ENCODE measurements at places on chromosomes 12 and 14.
A peak's percentile ranks its signal among the peaks of the same experiment; 100 is the strongest.

- no peak for ATAC-seq
- no peak overlapping the region for H3K27ac ChIP-seq
- no peak overlapping the region for H3K4me3 ChIP-seq
- no peaks in the 10 kb centered on the region for H3K4me1 ChIP-seq
Measured at GRCh38 chr14:52844262-52845060, 53.1 kb upstream of the GNPNAT1 start.

DNA sequence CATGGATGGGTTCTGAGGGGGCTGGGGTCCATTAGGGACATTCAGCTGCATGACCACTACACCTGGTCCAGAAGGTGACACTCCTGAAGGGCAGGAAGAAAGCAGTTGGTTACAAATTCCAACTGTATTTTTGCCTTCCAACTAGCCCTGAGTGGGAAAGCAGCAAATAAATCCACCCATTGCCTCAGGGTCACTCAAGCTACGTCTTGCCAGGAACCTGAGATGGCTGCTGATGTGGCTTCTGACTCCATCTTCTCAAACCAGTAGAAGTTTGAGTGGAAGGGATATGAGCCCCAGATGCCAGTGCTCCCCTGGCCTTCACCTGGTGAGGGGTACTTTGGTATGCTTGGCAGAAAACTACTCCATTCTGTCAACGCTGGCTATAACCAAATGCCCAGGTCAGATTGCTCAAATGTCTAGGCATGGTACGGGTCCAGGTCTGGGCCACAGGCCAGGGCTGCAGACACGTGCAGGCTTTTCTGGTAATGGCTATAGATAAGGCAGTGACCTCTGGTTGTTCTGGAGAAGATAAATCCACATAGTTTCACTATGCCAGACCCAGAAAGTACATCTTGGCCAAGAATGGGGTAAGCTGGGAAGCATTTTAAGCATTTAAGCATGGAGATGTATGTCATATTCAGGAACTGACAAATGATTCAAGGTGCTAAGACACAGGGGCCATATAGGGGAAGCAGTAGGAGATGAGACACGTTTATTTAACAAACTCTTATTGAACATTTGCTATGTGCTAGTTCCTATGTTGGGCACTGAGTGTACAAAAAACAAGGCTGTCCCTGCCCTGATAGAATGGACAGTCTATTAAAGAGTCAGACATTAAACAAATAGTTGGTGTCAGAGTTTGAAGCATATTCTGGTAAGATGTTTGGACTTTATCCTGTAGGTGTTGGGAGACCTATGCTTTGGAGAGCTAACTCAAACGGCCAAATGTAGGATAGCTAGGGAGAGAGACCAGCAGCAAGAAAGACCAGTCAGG, 8.3 kb upstream of the STAC3 start:
- no peaks in the 10 kb centered on the region for H3K27me3 ChIP-seq
- H3K27ac ChIP-seq, result no peak overlapping the region
- no peak for ATAC-seq
- no peak overlapping the region for H3K4me3 ChIP-seq
- peaks cover 81% of the 10 kb centered on the region for H3K36me3 ChIP-seq

DNA sequence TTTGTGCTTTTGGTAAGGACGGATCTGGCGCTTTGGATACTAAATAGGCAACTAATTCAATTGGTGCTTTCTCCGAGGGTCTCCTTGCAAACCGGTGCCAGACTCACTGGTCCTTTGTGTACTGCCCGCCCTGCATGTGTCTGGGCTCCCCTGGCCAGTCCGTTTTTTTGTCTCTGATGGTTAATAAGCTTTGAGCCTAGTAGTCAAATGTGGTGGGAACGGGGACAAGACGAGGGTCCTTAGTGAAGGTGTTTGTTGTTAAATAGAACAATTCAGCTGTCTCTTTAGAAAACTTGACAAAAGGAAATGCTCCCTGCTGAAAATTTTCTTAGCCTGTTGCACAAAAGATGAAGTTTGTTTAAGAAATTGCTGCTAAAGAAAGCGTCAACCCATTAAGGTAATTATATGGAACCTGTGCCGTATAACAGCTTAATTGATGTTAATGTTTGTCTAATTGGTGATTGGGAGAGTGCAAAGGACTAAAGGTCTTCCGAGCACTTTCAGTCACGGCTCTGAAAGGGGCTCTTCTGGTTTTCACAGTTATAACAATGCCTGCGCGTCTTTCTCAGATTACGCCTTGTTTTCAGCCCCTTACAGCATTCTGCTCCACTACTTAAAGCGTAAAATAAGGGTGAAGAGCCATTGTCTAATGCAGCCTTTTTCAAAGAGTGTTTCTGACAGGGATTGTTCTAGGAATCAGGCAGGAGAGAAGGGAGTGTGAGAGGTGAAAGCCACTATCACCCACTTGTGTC, 537.4 kb downstream of the PRKD1 start:
- H3K27me3 ChIP-seq, result no peaks in the 10 kb centered on the region
- H3K27ac ChIP-seq, result no peak overlapping the region
- H3K4me1 ChIP-seq, result no peaks in the 10 kb centered on the region
- no peak for ATAC-seq
- H3K36me3 ChIP-seq, result no peaks in the 10 kb centered on the region
- H3K4me3 ChIP-seq, result no peak overlapping the region

GRCh38 chr12:45732936-45733335, 3.4 kb downstream of the ARID2 start:
- peaks cover 64% of the 10 kb centered on the region for H3K36me3 ChIP-seq
- ATAC-seq, result no peak
- H3K4me1 ChIP-seq, result peaks cover 11% of the 10 kb centered on the region
- H3K27me3 ChIP-seq, result no peaks in the 10 kb centered on the region
- H3K4me3 ChIP-seq, result peak overlapping the region; percentile 84

GRCh38 chr12:121894633-121895032, 6.0 kb downstream of the PSMD9 start:
- H3K36me3 ChIP-seq, result peaks cover 76% of the 10 kb centered on the region
- H3K27ac ChIP-seq, result peak overlapping the region; percentile 91
- H3K4me3 ChIP-seq, result peak overlapping the region; percentile 56
- H3K27me3 ChIP-seq, result no peaks in the 10 kb centered on the region

DNA sequence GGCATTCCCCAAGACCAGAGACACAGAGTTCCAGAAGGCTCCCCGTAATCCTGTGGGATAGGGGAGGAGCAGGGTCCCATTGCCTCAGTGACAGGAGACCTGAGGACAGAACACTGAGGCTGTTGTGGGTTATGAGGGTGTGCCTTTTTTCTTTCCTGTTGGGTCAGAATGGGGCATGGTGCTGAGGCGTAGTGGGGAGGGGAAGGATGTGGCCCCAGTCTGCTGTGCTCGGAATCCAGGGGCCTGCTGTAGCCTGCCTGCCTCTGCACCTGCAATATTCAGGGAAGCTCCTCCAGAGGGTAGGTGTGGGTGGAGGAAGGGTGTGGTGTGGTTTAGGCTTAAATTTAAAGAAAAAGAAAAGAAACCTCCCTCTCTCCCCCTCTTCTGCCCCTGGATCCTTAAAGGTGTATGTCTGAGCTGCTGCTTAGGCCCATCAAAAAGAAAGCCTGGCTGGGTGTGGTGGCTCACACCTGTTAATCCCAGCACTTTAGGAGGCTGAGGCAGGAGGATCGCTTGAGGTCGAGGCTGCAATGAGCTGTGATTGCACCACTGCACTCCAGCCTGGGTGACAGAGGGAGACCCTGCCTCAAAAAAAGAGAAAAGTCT, 18.7 kb downstream of the PLEKHG3 start:
- ATAC-seq, result no peak
- no peaks in the 10 kb centered on the region for H3K27me3 ChIP-seq
- H3K36me3 ChIP-seq, result no peaks in the 10 kb centered on the region
- peaks cover 56% of the 10 kb centered on the region for H3K4me1 ChIP-seq
- H3K27ac ChIP-seq, result peak overlapping the region; percentile 85

- H3K27me3 ChIP-seq, result peaks cover 12% of the 10 kb centered on the region
- no peak overlapping the region for H3K27ac ChIP-seq
- ATAC-seq, result no peak
- H3K36me3 ChIP-seq, result no peaks in the 10 kb centered on the region
Measured at GRCh38 chr12:48447755-48448154, 24.6 kb upstream of the ANP32D start.

DNA sequence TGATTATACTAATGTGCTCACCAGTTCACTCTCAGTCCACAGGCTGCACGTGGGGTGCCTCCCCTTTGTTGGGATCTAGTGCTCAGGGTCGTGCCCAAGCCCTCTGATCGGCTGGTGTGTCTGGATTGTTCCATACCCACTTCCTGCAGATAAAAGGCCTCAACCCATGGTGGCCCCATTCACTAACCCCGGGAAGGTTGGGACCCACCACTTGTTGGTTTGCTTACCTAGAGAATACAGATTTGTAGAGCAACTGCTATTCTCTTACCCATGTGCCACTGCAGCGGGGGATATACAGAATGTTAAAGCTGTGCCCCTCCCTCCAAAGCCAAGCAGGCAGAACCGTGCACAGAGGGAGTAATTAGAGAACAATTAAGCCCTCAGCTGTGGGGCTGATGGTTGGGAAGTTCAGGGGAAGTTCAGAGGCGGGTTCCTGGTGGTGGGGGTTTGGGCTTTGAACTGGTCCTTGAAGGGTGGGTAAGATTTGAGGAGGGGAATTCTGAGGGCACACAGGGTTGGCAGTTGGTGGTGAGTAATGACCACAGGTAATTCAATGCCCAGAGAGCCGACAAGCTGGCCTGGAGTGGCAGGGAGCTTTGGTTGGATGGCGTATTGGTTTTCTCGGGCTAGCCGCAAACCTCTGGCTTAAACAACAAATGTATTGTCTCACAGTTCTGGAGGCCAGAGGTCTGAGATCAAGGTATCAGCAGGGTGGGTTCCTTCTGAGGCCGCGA, 68.8 kb downstream of the ADCK1 start:
- H3K4me3 ChIP-seq, result no peak overlapping the region
- no peaks in the 10 kb centered on the region for H3K27me3 ChIP-seq
- ATAC-seq, result no peak
- no peak overlapping the region for H3K27ac ChIP-seq

DNA sequence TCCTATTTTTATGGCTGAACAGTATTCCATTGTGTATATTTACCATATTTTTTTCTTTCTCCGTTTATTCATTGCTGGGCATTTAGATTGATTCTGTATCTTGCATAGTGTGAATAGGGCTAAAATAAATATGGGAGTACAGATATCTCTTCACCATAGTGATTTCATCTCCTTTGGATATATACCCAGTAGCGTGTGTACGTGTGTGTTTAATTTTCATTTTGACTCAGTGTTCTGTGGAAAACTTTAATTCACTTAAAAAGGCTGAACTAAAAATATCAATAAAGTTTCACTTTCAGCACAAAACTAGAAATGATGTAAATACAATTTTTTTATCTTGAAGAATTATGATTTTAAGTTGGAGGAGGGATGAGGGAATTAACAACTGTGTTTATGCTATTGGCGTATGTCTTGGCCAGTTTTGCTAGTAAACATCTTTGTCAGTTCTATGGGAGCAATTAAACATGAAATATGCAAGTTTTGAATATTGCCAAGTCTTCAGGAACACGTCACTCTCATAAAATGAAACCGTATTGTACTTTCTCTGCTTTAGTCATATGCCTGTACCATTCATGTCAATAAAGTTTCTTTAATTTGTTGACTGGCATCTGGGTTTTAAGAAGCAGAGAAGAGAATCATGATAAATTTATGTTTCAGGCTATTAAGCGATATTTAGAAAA, 99.8 kb downstream of the PTGER2 start:
- H3K27ac ChIP-seq, result peak overlapping the region; percentile 88
- H3K36me3 ChIP-seq, result no peaks in the 10 kb centered on the region
- peak; percentile 93 for ATAC-seq

DNA sequence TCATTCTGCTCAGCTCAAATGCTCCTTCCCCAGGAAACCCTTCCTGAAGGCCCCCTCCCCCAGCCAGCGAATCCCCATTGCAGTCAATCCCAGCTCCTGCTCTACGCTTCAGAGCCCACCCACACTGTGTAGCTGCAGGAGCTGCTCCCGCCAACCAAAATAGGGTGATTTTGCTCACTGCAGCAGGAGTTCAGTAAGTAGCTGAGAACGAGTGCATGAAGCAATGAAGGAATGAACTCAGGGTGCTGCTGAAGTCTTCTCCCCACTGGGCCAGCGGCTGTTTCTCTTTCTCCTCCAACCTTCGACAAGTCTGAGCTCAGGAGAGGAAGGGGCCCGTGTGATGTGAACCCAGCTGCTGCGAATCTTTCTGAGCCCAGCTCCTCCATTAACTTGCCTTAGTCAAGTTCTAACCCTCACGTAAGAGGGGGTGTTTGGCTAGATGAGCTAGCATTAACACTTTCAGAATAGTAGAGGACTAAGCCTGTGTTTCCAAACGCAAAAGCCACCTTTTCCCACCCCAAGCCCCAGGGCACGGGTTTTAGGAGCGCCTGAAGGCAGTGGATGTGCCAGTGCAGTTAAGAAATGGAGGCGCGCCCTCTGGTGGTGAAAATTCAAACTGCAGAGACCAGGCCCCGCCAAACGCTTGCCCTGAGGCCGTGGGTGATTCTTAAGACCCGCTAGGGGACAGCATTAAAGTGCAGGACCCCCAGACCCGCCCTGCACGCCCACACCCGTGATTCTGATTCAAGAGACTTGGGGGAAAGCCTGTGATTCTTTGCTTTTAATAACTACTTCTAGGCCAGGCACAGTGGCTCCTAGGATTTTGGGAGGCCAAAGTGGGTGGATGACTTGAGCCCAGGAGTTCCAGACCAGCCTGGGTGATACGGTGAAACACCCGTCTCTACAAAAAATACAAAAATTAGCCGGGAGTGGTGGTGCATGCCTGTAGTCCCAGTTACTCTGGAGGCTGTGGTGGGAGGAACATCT, 11.9 kb upstream of the SERPINA4 start:
- no peaks in the 10 kb centered on the region for H3K4me1 ChIP-seq
- peaks cover 32% of the 10 kb centered on the region for H3K27me3 ChIP-seq
- H3K36me3 ChIP-seq, result no peaks in the 10 kb centered on the region
- H3K4me3 ChIP-seq, result no peak overlapping the region
- peak; percentile 60 for ATAC-seq

All from activated T-helper 17 cell treated with anti-CD3 and anti-CD28 coated beads, Interleukin-2, amount 50 U/mL, for 72 hours (primary cell).